ENCODE measurements at places on chromosomes 3 and 15.

DNA sequence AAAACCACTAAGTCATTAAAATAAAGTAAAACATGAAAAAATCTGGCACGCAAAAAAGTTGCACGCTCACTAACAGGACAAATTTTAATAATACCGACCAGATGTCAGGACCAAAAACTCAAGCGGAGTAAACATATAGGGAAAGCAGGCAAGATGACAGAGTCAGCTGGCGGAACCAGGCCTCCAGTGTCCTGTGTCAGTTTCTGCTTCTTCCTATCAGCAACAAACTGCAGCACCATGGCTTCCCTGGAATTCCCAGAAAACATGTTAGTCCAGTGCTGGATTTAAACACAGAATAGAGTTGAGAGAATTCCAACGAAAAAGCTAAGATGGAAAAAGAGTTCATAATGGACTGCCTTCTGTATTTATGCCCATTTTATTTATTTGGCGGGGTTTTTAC lies 169.1 kb upstream of the ARHGEF26 start:
- DNase-seq: no peak

DNA sequence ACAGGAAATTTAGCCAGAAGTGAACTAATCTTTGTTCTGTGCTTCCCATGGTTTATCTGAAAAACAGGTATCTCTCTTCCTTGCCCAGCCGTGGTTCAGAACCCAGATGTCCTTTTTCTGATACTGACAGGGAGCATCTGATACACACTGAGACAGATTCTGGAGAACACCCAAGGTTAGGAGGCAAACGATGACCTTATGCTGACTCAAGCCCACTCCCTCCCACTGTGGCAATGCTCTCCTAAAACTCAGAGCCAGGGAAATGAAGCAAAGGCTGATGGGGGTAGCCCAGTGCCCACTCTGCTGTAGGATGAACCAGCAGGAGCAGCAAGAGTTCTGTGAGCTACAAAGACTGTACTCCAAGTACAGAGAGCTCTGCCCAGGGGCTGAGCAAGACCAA lies 225.1 kb downstream of the NTRK3 start:
- DNase-seq: no peak

DNA sequence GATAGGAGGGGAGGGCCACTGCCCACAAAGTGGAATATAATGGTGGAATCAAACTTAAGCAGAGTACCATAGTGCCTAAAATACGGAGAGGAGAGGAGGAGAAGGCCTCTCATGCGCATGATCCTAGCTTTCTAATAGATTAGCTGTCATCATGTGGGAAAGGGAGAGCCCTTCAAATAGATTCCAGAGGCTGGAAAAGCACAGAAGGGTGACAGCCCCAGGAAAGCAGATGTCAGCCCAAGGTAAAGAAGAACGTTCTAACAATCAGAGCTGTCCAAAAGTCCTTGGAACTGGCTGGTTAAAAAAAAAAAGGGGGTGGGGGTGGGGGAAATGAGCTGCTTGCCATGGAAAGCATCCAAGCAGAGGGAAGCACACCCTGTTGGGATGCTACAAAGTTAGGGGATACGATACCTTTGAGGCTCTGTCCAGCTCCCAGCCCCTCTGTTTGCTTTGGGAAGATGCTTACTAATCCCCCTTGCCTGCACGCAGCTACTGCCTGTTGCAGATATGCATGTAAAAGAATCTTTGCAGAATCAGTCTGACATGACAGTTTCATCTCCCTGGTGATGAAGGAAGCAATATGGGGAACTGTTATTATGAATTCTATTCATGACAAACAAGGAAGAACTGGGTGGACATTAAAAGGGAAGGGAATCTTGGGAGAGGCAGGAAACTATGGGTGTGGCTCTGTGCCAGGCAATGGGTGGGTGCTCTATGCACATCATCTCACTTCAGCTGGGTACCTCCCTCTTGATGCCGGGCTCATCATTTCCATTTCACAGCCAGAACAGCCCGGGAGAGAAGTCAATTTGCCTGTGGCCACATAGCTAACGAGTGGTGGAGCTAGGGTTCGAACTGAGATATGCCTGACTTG lies 10.1 kb upstream of the LMCD1 start:
- DNase-seq: no peak

DNA sequence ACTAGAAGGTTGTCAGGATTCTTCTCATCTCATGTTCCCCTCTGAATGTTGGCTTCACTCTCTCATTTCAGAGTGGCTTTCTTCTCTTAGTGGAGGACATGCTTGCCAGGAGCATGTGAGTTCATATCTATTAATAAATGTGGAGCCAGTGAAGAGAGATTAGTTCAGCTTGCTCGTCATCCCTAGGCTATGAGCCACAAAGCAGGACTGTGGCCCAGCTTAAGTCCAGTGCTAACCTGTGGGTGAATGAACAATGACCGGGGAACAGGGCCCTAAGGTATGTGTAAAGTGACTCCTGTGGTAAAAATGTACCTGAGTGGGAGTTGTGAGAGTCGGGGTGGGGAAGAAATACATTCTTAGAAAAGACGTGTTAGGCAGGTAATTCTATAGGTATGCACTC lies 96.9 kb upstream of the TBL1XR1 start:
- no peak for DNase-seq

- no peak for DNase-seq
These were observed 23.5 kb downstream of the TSEN2 start for GRCh38 chr3:12507591-12508281.
